A172 (cell line): ENCODE measurements at places on chromosomes 2 and 18. TPM values are rescaled to one million over a fixed set of nuclear protein-coding genes. Genes with fewer than 3 reads are reported as not detected.

C1GALT1C1L gene
- total RNA-seq: 1.7 and 2.1 TPM in 2 replicates

TMEM198 gene
- total RNA-seq: 1.4 and 2.2 TPM in 2 replicates

RESP18 gene
- total RNA-seq: not detected in 2 replicates

HAAO gene
- total RNA-seq: not detected in 2 replicates

IHH gene
- total RNA-seq: 0.03 TPM in 1 of 2 replicates, not detected in the other
